WTC11 (cell line): ENCODE measurements at places on chromosomes 2 and 18.

GRCh38 chr18:77063260-77063659, 69.3 kb downstream of the MBP start:
- DNase-seq, result no peak

GRCh38 chr2:160432633-160433032, 61.0 kb downstream of the RBMS1 start:
- no peak for DNase-seq

- DNase-seq, result no peak
These were observed 833.2 kb upstream of the CHAC2 start for GRCh38 chr2:52934323-52934898.

DNA sequence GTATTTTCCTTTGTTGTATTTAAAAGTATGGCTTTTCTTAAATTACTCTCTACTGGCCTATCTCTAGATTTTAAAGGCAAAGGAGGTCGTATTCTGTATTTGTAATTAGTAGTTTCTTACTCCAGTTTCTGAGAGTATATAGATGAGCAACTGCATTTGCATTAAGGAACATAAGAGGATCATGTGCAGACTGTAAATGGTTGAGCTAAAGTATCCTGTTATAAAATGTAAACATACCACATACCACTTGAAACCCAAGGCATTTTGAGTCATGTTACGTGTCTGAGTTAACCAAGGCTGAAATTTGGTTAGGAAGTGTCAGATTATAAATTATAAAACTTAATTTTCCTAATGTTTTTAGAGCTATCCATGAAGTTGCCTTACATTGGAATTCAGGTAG, 76.3 kb downstream of the GPD2 start:
- DNase-seq, result no peak

DNA sequence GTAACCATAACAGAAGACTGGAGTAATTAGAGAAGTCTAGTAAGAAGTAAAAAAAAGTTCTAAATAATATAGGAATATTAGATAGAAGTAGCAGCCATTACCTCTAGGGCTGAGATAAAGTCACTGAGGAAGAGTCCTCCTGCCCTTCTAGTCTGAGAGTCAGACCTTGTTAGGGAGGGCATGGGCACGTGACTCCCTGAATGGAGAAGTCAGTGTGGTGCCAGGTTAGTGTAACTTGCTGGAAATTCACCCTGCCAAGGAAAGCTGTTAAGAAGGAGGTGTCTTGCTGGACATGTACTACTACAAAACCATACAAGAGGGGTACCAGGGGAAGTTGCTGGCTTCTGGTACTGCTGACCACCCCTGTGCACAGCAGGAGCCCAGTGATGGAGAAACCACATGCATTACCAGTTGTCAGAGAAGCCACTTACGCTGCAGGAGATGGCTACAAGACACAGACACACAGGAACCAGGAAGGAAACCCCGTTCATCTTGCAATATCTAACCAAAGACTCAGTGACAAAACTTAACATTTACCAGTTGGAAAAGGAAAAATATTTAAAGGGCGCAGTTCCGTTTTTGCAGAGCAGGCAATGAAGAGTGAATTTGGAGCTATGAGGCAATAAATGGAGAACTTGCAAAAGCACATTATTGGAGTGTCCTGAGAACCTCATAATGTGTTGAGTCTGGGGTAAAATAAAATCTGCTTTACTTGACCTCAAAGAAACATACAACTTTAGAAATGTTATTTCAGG, 77.2 kb upstream of the TLK1 start:
- DNase-seq, result no peak

GRCh38 chr2:233384811-233385488, 30.7 kb downstream of the DGKD start:
- no peak for DNase-seq

- DNase-seq, result no peak
These were observed 1355.5 kb downstream of the SUCLG1 start for GRCh38 chr2:83103613-83104012.

- DNase-seq, result no peak
These were observed 177.5 kb downstream of the INO80D start for GRCh38 chr2:205908212-205909183.

GRCh38 chr2:239322416-239323086, 78.3 kb downstream of the HDAC4 start:
- no peak for DNase-seq

GRCh38 chr2:186407611-186408010, 78.4 kb upstream of the ZC3H15 start:
- no peak for DNase-seq

DNA sequence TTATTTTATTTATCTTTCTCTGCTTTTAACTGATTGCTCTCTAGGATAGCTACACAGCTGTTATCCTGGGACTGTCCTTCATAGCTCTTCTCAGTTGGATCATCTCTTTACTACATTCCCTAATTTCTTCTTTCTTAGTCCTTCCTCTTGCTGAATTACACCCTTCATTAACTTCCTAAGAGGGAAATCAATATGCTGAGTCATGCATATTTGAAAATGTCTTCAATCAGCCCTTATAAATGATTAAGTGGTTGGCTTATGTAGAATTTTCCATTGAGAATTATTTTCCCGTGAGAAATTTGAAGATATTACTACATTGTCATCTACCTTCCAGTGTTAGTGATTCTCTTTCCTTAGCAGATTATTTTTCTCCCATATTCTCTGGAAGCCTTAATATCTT, 214.2 kb downstream of the SOCS6 start:
- DNase-seq, result no peak

- no peak for DNase-seq
These were observed 263.2 kb downstream of the TGIF1 start for GRCh38 chr18:3713166-3713565.

DNA sequence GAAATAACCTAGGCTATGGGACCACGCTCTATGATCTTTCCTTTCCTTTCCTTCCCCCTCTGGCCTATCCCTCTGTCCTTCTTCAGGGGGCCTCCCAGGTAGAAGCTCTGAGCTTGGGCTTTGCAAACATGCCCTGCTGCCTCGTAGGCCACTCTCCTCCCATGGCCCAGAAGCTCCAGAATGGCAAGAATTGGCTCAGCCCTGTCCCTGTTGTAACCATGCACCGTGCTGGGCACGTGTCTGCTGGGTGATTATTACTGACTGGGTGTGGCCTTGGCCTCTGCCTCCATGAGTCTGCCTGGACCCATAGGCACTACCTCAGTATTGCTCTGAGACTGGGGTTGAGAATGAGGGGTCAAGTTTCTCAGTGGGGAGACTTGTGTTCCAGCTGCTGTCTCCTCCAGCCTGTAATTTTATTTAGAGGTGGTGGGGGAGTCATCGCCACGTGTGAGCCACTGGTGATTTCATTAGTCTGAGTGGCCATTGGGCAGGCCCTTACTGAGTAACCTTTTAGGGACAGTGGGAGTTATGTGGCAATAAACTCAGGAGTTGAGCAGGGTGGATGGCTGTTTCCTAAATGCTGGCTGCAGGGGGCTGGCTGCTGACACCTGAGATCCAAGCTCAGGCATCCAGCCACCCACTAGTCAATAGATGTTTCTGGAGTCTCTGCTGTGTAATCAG, 157.9 kb downstream of the CLIP4 start:
- DNase-seq, result no peak

DNA sequence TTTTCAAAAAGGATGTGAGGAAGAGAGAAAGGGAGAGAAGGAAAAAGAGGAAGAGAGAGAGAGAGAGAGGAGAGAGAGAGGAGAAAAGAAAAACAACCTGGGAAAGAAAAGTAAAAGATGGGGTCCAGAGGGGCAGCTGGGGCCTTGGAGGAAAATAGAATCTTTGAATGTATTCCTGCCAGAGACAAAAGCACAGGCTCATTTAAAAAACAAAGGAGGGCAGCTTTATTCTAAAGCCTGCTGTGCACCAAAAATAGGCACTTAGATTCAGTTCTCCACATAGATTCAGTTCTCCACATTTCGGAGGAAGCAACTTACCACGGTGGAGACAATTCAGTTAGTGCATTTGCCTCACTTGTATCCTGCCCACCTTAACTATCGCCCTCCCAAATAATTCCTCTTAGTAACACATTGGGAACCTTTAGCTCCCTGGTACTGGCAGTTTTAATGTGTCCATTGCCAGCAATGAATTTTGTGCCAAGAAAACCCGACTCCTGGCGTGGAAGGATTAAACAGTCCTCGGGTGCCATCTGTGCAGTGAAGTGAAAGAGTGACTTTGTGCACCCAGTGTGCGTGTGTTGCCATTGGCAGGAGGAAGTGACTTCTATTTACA, 71.3 kb downstream of the DPP4 start:
- DNase-seq, result no peak

- DNase-seq, result no peak
These were observed 113.5 kb upstream of the RAB6C start for GRCh38 chr2:129865976-129866375.

DNA sequence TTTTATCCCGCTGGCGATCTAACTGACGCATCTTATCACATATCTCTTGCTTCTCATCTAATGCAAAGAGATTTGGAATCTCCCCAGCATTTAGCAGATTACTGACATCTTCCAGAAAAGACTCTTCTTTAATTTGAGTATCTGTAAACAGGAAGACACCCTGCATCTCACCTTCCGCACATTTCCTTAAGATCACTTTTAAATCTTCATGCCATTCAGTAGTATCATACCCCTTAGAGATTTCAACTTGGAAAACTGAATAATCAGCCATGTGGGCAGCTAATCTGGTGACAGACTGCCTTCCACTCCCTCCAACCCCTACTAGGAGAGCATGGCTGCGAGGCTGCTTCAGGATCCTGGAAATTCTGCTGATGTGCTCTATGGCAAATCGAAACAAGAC, 204.3 kb downstream of the DNAH7 start:
- no peak for DNase-seq

GRCh38 chr2:9764153-9764778, 79.0 kb upstream of the TAF1B start:
- no peak for DNase-seq

DNA sequence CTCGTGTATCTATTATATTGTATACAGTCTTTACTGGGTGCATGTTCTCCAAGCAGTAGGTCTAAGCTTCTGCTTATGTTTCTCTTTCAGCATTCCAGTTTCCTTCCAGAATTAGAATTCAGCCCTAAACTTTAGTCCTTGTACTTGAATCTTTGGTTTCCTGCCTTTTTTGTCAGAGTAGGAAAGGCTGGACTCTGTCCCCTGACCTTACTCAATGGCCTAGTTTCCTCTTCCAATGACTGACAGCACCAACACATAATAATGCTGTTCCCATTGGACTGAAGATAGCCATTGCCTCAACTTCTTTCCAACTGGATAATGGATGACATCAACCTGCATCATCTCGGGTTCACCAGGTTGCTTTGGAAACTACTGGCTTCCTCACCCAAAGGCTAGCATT, 217.0 kb downstream of the FIGN start:
- no peak for DNase-seq
